GM10248 (cell line): ENCODE measurements at places on chromosomes 7 and 10.

GRCh38 chr10:73931767-73932619 is 21.1 kb downstream of the PLAU start:
- DNase-seq, result peak; percentile 75

DNA sequence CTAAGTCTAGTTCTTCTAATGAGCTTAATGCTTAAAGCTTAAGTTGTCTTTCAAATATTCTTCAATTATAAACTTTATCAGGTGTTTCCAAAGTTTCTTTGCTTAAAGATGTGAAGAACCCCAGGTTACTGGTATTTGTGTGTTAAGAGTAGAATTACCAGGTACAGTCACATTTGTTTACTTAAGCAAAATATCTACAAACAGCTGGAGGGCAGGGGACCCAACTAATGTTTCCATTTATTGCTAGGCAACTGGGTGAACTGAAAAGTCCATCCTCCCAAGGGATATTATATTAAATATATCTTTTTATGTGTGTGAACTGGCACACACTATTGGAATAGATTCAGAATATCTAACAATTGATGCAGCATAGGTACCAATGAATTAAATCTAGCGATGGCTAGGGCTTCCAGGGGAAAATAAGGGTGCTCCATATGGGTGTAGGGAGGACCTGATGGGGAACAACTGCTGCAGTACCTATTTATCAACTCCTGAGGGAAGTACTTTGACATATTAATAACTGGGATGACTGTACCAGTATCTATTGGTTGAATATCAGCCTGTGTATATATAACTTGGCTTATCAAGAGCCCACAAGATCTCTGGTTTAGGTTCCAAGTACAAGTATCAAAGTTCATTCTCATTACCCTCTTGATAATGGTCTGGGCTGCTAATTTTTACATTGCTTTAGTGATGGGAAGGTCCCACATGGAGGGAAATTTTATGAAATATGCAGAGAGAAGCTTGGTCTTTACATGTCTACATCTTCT is 10.3 kb upstream of the AGR3 start:
- DNase-seq, result no peak

DNA sequence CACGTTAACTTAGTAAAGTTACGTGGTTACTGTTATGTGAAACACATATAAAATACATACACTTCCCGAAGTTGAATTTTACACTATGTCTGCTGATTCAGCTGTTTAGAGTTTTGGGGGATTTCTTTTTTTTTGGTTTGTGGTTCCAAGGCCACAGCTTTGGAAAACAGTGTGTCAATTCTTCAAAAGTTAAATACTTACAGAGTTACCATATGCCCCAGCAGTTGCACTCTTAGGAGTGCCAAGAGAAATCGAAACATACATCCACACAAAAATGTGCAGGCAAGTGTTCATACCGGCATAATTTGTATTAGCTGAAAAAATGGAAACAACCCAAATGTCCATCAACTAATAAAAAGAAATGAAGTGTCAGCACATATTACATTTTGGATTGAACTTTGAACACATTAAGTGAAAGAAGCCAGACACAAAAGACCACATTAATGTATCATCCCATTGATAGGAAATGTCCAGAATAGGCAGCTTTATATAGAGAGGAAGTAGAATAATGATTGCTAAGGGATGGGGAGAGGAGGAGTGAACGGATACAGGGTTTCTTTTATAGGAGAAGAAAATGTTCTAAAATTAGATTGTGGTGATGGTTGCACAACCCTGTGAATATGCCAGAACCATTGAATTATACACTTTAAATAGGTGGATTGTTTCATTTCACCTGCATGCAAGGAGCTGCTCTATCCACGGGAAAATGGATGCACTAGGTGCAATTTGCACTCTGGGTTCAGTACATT is 17.6 kb downstream of the APBB1IP start:
- DNase-seq, result no peak

DNA sequence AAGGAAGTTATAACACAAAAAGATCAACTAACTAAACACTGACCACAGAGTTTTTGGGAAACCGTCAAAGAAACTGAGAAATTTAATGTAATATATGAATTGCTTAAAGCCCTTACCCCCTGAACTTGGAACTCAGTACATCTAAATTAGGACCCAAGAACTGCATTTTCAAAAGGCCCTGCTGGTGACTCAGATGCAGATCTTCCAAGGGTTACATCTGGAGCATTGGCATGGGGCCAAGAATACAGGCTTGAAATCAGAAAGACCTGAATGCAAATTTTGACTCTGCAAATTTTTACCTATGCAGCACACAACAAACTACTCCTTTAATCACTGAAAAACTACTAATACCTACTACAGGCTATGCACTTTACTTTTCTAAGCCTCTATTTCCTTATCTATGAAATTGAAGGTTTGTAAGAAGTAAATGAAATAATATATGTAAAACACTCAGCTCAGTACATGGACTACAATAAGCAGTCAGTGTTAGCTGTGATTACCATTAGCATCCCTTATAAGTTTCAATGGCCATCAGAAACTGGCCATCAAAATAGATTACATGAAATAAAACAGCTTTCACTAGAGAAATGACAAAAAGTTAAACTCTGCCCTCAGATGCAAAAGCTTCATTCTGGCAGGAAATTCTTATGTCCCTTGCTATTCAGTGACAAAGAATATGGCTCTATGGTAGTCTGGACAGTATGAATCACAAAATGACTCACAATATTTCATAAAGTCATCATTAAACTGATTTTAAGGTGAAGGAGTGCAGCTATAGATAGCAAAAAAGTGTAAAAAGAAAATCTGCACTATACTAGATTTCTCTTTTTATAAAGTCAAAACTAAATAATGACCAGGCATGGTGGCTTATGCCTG is 43.6 kb downstream of the NSUN6 start:
- no peak for DNase-seq

- no peak for DNase-seq
Observed at GRCh38 chr7:105024734-105025133, 10.7 kb downstream of the KMT2E start.

DNA sequence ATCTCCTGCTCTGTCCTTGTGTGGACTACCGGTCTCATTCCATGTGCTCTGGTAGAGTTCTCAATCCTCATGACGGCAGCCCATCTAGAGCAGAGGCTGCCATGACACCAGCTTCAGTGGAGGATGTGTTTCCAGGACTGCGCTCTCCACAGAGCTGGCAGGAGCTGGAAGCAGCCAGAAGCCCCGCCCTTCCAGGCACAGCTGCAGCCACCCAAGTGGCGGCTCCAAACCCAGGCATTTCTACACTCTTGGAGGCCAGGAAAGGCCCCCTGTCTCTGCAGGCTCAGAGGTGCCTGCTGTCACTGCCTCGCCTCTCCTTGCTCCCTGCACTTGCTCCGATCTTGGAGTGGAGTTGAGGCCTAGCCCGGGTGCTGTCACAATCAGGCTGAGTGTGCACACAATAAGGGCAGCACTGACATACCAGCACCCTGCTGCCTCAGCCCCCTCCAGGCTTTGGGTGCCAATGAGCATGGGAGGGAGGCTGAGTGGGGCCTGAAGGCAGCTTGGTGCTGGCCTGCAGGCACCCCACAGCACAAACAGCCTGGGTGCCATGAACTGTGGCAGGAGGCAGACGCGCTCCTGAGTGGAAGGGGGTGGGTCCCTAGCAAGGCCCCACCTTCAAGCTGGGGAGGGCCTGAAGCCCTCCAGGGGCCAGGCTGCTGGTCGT is 122.1 kb downstream of the LRRN3 start:
- DNase-seq, result no peak

- no peak for DNase-seq
Observed at GRCh38 chr7:135359615-135360014, 126.0 kb downstream of the STRA8 start.

DNA sequence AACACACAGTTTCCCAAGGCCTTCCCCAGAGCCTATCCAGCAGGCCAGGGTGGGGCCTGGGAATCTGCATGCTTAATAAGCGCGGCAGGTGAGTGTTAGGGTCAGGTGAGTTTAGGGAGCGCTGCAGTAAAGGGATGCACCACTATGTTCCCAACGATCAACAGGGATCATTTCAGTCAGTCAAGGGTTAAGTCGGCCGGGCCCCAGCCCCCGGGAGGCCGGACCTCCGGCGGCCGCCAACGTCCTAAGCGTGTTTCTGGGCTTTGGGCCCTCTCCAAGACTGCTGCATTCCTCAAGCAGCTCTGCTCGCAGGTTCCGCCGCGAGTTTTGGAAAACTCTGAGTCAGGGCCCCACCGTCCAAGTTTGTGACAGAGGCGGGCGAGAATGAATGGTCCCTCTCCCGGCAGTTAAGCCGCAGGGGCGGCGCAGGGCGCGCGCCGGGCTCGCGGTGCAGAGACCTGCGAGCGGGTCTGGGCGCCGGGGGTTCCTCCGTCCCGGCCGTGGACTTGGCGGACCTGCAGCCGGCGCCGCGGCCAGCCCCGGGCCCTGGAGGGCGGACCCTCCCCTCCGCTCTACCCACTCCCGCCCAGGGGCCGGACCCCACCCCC is 81.6 kb downstream of the ARHGAP22 start:
- no peak for DNase-seq

DNA sequence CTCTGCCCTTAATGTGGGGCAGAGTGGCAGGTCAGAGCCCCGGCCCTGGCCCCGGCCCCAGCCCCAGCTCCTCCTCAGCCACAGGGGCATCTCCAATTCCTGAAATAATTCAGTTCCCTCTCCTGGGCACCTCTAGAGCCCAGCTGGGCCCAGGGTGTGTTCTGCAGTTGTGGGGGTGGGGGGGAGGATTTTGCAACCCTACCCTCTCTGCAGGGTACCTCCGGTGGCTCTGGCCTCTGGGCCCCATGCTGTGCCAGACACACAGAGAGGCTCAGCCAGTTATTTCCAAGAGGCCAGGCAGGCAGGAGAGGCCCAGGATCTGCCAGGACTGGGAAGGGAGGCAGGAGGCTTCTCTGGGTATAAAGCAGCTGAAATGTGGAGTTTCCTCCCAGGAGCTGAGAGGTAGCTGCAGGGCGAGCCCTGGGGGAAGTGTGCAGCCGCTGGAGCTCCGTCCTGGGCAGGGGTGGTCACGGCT is 47.9 kb downstream of the PWWP2B start:
- no peak for DNase-seq

DNA sequence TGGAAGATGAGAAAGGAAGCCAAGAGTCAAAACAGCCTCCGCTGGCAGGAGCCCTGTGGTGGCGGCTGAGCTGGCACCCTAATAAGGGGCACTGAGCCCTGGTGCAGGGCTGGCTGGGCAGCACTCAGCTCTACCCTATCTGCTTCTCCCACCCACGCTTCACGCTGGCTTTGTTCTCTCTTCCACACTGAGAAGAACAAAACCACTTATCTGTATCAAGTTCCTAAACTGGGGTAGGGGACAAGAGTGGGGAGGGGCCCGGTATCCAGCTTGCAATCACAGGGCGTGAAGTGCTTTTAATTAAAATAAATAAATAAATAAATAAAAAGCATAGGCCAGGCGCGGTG is 52.1 kb downstream of the FAM53B start:
- DNase-seq, result no peak

DNA sequence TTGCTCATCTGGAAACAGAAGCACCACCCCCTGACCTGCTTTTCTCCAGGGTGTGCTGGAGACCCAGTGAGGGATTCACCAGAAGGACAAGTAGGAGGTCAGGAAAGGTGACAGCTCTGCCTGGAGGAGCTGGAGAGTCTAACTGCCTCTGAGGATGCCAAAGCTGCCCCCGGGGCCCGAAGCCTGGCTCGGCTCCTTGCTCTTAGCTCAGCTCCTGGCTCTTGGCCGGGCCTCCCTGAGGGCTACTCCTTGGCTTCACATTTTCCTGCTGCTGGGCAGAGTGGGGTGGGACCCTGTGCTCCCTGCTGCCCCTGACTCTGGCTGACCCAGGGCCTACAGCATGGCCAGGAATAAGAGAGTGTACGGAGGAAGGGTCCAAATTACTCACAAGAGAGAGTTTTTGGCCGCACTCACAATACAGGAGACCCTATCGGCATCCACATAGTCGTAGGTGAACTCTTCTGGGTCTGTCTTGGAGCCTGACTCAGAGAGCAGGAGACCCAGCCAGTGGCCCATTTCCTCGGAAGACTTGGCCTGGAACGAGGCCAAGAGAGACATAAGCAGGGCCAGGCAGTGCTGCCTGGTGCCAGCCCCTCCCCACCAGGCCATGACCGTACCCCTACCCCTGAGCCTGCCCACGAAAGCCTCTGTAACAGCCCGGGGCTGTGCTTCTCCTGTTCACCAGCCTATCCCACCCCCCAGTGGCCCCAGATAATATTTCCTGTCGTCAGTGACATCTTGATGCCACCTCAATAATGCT is 63.1 kb downstream of the VWA2 start:
- DNase-seq, result no peak

DNA sequence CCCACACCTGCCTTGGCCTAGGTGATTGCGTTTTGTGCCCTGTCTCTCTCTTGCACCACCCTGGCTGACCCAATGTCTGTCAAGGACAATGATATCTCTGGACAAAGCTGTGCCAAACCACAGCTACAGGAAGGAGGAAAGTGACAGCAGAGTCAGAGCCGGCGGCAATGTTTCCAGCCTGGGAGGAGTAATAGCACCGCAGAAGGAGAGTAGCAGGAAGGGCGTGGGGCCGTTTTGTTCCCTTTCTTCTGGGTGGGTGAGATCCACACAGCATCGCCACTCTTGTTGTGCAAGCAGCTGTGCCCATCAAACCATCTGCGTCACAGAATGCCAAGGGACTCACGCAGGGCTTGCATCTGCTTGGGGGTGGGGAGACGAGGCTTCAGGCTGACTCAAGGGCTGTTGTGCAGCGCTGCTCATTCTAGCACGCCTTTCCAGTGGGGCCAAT is 341.6 kb upstream of the AUTS2 start:
- no peak for DNase-seq

DNA sequence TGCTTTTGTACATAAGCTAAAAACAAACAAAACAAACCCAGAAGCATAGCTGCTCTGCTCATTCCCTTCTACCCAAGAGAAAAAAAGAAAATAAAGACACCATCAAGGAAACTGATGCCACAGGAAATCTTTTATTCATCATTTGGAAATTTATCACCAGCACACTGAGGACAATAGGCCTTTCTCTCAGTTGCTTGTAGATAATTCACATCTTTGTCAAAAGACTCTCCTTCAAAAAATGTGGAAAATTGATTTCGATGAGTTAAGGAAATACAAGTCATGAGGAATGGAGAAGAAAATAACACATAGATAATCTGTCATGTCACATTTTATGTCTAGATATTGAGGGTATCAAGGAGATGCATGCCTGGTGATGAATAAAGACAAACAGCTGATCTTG is 53.5 kb downstream of the ZNF37A start:
- DNase-seq, result no peak

DNA sequence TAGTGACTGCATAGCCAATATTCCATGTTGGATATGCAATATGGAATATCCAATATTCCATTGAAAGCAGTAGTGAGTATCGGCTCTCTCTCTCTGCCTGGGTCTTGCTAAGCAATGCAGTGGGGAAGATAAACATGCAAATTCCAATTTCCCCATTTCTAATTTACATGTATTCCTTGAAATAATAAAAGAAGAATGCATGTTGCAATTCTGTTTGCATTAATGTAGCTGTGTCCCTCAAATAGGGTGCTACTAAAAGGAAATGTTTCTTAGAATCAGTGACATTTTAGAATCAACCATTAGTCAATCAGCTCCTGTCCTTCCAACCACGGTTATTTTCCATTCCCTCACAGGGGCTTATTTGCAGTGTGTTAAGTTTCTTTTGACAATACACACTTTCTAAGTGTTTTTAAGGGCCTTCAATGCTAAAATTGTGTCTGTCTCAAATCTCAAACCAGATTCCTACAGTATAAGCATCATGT is 46.7 kb downstream of the AFAP1L2 start:
- no peak for DNase-seq
